ENCODE measurements at places on chromosomes 5 and 9.

DNA sequence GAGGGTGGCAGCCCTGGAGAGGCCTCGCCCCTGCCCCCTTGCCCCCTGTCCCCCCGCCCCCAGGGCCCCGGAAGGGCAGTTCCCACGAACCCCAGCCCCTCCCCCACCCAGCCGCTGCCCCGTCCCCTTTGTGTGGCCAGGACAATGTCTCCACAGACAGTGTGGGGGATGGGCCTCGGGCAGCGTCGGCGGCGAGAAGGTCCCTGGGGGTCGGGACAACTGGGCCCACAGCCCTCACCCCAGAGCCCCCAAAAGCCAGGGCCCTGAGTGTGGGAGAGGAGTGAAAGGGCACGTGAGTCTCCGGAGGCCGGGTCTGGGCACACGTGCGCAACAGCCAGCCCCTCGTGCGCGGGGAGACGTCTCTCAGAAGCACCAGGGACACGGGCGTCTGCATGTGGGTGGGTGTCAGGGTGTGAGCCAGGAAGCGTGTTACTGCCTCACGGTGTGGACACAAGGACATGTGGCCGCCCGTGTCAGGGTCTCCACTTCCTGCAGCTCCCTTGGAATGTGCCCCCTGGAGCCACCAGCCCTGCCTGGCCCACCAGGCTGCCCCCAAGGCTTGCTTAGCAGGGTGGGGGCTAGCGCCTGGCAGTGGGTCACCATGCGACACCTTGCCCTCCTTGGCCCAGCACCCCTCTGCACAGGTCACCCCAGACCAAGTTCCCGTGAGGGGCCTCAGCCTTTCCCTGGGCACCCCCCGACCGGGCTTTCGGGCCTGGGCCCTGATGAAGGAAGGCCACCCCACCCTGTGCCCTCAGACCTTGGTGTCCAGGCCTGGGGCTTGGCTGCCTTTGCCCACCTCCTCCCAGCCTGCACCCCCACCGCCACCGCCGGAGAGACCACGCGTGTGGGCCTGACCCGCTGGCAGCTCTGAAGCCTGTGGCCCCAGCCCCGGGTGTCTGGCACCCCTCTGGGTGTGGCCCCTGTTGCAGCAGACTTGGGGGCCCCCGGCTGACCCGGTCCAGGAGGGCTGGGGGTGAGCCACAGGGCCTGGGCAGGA, 12.8 kb upstream of the NRARP start:
- peak; percentile 1 for DNase-seq

GRCh38 chr5:77946381-77947040, 170.4 kb upstream of the TBCA start:
- no peak for DNase-seq

GRCh38 chr5:84622461-84622860, 237.8 kb upstream of the EDIL3 start:
- no peak for DNase-seq

DNA sequence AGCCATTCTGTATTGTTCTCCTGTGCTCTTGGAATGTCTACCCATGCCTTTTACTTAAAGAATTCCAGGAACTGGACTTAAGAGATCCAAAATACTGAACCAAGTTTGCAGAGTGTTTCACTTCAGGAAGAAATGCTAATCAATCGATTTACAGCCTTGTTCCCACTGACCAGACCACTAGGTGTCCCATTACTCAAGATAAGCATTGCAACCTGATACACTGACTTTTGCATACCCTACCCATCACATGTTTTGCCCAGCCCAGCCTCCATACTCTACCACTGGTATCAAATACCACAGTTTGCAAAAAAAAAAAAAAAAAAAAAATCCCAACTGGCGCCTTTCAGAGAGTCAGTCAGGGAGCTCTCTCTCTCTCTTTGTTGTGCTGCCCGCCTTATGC, 550.8 kb downstream of the CDH9 start:
- no peak for DNase-seq

- DNase-seq: no peak
Observed at GRCh38 chr5:176624938-176625337, 5.4 kb downstream of the SNCB start.

DNA sequence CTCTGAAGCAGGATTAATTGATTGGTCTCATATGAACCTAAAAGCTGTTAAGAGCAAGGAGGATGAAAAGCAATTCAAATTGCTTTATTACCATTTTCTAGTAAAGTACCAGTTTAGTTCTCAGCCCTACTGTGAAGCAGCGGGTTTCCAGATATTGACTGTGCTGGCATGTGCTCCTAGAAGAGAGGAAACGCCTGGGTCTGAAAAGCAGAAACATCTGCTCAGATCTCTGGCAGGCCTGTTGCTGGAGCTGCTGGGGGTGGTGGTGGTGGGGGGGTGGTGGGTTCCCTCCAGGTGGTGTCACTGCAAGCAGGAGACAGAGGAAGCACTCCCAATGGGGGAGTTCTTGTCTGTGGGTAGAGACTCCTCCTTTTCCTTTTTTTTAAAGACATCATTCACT, 105.5 kb upstream of the ZNF462 start:
- DNase-seq: no peak

GRCh38 chr9:91522481-91522880, 98.8 kb upstream of the NFIL3 start:
- DNase-seq: no peak

DNA sequence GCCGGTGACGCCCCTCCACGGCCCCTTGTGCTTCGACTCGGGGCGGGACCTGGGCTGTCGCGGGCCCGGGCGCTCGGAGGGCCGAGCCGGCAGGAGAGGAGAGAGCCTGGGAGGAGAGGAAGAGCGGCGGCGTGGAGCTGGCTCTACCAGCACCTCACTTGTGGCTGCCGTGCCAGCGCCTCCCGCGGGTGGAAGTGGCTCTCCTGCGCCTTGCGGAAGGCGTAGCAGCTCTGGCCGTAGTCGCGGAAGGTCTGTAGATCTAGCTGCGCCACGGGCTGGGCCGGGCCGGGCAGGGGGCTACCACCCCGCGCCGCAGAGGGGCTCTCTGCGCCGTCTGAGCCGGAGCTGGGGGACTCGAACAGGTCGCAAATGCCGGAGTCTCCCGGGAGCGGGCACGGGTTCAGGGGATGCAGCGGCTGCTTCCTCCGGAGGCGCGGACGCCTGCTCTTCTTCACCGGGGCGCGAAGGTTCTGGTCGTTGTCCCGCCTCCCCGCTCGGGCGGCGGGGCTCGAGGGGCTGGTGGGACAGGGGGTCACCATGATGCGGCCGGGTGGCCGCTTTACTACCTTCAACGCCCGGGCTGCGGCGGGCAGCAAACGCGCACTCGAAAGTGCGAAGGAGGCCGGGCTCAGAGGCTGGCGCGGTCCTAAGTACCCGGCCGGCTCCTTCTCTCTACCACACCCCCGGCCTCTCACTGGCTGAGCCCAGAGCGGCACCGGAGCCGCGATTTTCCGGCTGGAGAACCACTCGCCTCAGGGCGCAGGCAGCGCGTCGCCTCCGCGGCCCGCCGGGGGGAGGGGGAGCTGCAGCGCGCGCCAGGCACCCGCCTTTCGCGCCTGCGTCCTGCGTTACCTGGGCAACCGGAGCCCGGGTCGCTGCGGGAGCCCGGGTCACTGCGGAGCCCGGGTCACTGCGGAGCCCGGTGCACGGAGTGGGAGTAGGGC, at the start of gene CCNO:
TSS of gene CCNO (minus strand) at position 624 of the 944 bp plus-strand sequence. CDS start at position 539, 85 bp downstream.
- peak; percentile 89 for DNase-seq

GRCh38 chr5:131068076-131068475, 97.0 kb downstream of the HINT1 start:
- DNase-seq: no peak

GRCh38 chr9:90873422-90873821, 71.8 kb downstream of the SYK start:
- no peak for DNase-seq

GRCh38 chr9:105950894-105951293, 256.6 kb downstream of the TMEM38B start:
- DNase-seq: no peak

DNA sequence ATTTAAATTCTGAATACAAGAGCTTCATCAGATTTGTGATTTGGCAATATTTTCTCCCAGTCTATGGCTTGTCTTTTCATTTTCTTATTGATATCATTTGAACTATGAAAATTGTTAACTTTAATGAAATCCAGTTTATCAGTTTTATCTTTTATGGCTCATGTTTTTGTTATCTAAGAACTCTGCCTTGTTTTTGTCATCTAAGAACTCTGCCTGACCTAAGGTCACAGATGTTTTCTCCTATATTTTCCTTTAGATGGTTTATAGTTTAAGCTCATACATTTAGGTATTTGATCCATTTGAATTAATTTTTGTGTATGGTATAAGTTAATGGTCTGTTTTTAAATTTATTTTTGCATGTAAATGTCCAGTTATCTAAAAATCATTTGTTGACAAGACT, 52.9 kb downstream of the NIPBL start:
- DNase-seq: no peak

DNA sequence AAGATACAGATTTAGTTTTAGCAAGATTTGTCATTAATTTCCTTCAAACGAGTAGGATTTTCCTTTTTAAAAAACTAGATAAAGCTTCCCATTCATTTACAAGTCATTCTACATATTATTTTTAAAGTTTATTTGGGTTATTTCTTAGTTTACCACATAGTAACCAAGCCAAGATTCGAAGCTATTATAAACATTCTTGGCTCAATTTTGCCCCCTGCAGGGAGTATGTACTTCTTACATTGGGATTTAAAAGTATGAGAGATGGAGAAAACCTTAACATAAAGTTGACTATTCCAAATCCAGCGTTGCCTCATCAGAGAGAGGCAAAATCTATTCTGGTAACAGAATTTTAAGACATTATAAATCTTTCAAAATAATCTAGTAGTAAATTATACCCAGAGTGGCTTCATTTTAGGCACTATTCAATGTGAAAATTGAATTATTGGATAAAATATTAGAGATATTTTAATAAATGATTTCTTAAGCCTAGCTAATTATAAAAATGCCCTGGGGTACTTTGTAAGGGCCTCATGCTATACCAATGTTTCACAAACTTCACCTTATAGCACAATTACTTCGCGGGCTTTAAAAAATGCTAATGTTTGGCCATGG, 39.1 kb downstream of the FBN2 start:
- peak; percentile 76 for DNase-seq

GRCh38 chr5:31186672-31187267, 6.7 kb upstream of the CDH6 start:
- peak; percentile 64 for DNase-seq

DNA sequence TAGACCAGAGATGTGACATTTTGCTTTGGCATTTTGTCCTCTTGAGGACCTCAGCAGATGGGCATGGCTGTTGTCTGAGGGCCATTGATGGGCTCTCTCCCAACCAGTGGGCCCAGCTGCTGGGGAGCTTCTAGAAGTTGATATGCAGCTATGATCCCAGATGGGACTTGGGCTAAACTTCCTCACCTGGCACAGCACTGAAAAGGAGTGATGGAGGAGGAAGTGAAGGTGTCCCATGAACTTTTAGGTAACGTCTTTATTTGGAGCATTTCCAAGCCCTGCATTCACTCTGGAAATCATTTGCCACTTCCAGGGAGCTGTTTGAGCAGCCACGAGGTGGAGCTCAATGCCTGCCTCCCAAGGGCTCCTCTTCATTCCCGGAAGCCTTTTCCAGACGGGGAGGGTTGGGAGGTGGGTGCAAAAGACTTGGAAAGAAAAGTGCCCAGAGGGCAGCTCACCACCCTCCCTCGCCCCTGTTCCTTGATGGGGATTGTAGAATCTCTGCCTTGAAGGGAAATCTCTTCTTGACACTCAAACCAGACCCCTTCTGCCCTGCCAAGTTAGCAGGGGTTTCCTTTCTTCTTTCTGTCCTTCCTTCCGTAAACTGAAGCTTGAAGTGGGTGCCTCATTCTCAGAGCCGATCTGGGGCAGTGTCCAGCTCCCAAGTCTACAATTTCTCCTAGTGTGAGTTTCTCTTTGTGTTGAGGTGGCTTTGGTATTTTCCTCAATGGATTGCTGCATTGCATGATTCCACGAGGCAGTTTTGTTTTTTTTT, 18.1 kb upstream of the NEUROG1 start:
- peak; percentile 49 for DNase-seq

- DNase-seq: no peak
Observed at GRCh38 chr5:150642991-150643710, 2.7 kb downstream of the SYNPO start.

GRCh38 chr5:179313849-179314521, 31.3 kb downstream of the ADAMTS2 start:
- DNase-seq: peak; percentile 86

- DNase-seq: no peak
Observed at GRCh38 chr5:123545506-123545905, 33.5 kb downstream of the CSNK1G3 start.

DNA sequence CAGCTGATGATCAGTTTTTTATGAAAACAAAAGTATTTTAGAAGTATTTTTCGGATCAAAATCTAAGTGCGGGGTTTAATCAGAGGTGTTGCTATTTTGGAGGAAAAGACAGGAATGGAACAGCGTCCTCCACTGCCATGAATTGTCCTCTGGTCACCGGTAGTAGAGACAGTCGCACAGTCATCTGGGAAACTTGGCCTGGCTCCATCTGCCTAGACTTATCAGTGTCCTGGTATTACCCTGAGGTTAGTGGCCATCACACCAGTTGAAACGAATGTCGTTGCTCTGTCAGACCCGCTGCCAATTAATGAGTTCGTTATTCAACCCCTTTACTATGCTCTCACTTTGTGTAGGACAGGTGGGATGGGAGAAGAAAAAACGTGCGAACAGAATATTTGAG, 8.2 kb downstream of the TLX3 start:
- DNase-seq: no peak

DNA sequence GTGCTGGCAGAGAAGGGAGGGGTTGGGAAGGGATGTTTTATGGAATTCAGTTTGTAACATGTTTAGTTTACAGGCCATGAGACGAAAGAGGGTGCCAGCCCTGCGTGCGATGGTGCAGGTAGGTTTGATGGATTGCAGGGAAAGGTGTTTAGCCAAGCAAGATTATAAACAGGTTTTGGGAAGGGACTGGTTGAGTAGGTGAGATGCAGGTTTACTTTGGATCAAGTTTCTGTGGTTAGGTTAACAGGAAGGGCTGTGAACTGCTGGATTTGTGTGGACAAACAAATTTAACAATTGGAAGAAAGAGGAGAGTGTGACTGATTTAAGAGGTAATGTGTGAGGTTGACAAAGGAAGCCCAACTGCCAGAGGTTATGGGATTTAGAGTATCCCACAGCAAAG, 32.6 kb upstream of the GPX3 start:
- DNase-seq: no peak

GRCh38 chr5:172632346-172633092, 8.5 kb upstream of the NEURL1B start:
- no peak for DNase-seq

DNA sequence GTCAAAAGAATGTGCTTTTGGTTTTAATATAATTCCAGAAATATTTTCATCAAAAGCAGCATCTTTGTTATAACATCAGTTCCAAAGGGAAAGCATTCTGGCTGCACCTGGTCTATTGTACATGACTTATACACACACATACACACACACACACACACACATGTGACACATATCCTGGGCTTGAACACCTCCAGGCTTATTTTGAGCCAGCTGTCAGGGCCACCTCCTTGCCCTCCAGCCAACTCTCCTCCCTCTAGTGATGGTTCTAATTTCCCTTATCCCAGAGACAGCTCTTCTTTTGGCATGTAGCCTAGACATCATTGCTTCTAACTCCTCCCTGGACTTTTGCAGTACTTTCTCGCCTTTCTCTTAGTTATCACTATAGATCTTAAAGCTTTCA, 115.0 kb downstream of the PIK3R1 start:
- DNase-seq: no peak
